ENCODE measurements at places on chromosomes 2 and 18.

GRCh38 chr2:205188239-205189138, 493.8 kb upstream of the NRP2 start:
- no peak for DNase-seq

- no peak for DNase-seq
These were observed 209.6 kb downstream of the STK39 start for GRCh38 chr2:168037778-168038177.

DNA sequence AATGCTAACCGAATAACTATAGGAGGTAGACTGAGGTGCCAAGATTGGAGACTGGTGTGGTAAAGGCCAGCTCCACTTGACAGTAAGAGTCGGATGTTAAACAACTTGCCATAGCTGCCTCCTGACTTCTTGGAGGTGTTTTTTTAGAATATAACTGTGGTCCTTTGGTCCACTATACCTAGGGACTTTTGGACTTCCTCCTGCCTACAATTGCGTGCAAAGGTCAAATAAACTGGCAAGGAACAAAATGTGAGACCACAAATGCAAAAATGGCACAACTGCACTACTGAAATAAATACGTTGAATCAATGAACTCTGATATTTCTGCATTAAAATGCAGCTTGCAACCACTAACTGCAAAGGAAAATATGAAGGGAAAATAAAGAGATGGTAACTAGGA, 338.6 kb downstream of the NRXN1 start:
- no peak for DNase-seq

- peak; percentile 87 for DNase-seq
These were observed 10.1 kb downstream of the CYP26B1 start for GRCh38 chr2:72137498-72138010.

- DNase-seq, result no peak
These were observed 430.0 kb upstream of the VWC2L start for GRCh38 chr2:213980883-213981282.

- DNase-seq, result no peak
These were observed 99.8 kb downstream of the METTL4 start for GRCh38 chr18:2471523-2471922.

DNA sequence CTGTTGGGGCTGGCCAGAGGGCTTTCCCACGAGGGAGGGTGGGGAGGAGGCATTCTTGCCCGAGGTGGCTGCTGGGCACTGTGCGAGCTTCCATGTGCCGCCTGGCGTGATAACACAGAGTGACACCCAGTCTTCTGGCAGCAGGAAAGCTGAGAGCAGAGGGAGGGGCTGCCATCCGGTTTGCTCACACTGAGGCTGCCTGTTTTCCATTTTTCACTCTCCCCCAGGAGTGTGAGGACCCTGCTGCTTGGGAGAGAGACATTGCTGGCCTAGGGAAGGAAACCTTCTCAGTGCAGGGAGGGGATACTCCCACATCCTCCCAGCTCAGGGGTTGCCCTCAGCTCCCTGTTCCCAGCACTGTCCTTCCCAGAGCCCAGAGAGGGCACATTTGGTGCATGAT, 73.1 kb downstream of the INHBB start:
- no peak for DNase-seq

DNA sequence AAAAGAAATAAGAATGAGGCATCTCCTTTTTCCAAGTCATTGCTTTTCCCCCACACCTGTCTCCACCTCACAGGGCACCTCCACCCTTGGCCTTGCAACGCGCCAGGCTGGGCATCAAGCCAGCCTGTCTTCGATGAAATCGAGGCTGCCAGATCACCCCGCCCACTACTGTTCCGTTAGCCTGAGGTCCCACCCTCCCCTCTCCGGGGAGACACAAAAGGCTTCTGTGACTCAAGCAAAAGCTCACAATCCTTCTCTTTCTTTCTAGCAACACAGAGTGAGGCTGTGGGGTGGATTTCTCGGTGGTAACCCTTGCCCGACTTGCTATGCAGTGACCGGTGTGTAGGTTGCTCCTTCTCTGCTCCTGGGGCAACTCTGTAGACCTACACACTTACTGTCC, 9.9 kb downstream of the TNP1 start:
- DNase-seq, result no peak

- no peak for DNase-seq
These were observed 106.3 kb downstream of the EPHA4 start for GRCh38 chr2:221465776-221466175.

GRCh38 chr2:27909901-27910300, 19.4 kb downstream of the BABAM2 start:
- DNase-seq, result no peak

DNA sequence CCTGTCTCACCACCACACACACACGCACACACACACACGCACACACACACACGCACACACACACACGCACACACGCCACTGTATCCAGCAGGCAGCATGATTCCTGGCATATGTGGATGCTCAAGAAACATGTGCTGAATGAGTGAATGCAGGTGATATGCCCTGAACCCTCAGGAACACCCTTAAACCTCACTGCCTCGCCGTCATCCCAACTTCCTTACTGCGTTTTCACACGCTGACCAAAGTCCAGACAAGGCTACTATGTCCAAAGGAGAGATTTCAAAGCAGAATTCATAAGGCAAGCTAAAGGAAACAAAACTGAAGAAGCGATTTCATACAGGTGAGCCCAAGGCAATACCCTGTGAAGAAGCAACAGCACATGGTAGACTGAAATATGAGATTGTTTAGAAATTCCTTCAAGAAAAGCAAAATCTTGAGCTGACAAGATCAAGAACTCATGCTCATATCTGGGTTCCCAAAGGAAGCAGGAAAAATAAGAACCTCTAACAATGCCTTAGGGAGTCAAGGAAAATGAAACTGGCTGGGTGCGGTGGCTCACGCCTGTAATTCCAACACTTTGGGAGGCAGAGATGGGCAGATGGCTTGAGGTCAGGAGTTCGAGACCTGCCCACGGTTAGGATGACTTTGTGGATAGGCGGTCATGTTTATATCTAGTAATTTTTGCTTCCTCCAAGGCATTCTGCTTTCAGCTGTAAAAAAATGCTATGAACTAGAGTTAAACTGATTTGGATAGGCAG, 69.1 kb downstream of the TNFRSF11A start:
- DNase-seq, result no peak

- DNase-seq, result no peak
These were observed 16.2 kb downstream of the PDE11A start for GRCh38 chr2:178056345-178056744.

DNA sequence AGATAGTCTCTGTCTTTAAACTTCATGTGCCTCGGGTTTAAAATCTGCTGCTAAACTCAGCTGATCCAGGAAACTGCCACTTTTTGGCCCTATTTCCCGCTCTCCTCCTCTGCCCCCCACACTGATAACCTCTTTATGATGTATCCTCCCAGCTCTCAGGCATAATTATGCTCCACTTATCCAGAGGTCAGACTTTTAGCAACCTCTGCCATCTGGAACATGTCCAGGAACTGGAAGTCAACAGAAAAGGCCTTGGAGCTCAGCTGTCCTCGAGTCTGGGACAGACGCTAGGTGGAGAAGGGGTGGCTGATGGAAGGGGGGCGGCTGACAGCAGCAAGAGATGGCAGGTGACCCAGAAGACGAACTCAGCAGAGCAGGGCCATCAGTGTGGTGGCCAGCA, 41.2 kb downstream of the ASAP2 start:
- DNase-seq, result no peak

DNA sequence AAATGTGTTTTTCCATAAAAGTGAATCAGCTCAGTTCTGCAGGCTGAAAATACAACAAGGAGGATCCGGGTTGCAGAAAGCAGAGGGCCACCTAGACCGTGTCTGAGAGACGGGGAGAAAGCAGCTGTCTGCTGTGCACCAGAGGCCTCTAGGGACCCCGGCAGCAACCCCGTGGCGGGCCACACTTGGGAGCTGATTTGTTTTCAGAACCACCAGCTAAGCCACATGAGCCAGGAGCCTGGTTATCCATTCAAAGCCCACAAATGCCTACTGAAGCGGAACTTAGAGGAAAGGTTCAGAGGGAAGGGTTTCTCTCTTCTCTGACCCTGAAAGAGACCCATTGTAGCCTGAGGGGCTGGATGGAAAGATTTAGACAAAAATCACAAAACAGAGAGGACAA, 28.4 kb upstream of the ID2 start:
- DNase-seq, result no peak

DNA sequence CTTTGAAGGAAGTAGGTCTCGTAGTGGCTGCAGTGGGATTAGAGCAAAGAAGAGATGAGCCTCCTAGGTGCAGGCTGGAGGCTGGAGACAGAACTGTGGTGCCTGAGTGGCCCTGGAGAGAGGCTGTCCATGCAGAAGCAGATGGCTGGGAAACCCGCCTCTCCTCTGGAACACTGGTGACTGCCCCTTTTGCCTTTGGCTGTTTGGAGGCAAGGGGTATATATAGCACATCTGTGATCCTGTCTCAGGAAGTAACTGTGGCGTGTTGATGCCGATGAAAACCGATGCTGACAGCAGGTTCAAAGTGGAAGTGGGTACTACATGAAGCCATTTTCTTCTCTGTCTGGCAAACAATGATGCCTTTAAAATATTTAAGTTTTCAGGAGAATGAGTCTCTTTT, 43.5 kb downstream of the SLC9A2 start:
- DNase-seq, result no peak

GRCh38 chr2:29240601-29241000, 125.4 kb downstream of the CLIP4 start:
- no peak for DNase-seq

DNA sequence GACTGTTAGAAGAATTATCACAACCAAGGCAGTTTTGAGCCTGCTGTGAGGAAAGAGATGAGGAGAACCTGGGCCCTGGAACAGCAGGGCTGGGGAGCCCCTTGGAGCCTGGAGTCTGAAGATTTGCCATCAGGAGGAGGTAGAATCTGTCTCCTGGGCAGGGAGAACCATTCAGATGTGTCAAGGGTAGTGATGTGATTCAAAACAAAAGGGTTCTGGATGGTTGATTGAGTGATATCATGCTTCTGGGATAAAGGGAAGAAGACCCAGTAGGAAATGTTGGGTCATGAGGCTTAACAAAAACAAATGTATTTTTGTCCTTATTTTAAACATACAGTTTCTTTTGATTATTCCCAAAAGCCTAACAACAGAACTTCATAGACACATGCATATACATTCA, 28.6 kb downstream of the RNF144A start:
- no peak for DNase-seq

DNA sequence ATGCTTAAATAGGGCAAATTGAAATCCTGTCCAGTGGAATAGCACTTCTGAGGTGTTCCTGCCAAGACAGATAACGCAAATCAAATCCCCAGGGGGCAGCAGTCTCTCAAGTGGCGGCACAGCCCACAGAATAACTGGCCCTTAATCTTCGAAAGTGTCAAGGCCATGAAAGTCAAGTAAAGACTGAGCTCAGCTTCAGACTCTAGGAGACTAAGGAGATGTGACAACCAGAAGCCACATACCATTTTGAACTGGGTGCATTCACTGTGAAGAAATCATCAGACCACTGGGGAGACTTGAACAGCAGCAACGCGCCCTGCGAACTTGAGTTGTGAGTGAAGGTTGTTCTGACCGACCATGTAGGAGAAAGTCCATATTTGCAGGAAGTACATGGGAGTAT, 66.0 kb upstream of the ASAP2 start:
- DNase-seq, result no peak

GRCh38 chr18:79317703-79318102, 78.0 kb upstream of the NFATC1 start:
- no peak for DNase-seq

DNA sequence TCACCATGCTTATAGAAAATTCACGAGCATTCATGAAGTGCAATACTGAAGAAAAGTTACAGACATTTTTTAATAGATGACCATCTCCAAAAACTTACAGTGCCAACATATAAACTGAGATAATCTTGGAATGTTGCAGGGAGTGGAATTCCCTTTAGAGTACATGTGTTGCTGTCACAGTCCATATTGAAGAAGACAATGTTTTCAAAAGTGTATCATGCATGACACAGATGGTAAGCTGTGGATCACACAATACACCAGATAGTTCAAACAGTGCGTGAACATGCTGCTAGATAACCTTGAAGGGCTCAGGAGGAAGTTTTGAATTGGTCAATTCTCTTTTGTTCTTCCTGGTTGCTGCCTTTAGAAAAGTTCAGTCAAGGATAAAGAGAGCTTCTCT, 1644.3 kb upstream of the NXPH2 start:
- no peak for DNase-seq

GRCh38 chr2:98346311-98347236, at the start of gene CNGA3:
Gene CNGA3 (plus strand): TSS chr2:98346456. CDS start chr2:98369976, 23,520 bp downstream.
- no peak for DNase-seq

DNA sequence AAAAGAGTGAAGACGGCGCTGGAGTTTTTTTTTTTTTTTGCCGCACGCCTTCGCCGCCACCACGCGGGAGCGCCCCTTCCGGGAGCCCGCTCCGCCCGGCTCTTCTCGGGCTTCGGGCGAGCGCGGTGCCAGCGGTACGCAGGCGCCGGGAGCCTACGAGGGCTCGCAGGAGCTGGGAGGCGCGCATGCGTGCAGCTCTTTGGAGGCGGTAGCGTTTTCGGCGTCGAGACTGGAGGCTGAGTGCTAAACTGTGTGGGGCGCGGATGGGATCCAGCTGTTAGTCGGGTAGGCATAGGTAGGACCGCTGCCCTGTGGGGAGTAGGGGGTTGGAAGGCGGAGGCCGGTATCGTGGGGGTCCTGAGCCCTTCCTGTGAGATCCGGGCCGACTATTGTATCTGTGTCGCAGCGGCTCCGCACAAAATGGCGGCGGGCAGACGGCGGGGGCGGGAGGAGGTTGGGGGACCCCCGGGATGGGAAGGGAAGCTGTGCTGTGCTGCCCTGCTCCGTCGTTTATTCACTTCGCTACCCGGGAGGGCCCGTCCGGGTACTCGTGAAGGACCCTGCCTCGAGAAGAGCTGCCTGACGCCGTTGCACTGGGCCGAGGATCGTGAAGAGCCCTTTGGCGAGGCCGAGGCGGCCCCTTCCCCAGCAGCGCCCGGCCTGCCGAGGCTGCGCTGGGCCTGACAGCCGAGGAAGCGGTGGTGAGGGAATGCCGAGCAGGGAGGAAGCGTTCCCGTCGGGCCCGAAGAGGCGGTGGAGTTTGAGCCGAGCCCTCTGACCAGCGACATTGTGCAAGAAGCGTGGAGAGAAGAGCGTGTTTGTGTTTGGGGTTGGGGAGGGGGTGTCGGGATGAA, at the start of gene ZNF638:
Gene ZNF638, plus strand, starts transcription at position 202 of the 854 bp plus-strand sequence. CDS start 17,173 bp downstream, outside the sequence.
- DNase-seq, result peak; percentile 87

DNA sequence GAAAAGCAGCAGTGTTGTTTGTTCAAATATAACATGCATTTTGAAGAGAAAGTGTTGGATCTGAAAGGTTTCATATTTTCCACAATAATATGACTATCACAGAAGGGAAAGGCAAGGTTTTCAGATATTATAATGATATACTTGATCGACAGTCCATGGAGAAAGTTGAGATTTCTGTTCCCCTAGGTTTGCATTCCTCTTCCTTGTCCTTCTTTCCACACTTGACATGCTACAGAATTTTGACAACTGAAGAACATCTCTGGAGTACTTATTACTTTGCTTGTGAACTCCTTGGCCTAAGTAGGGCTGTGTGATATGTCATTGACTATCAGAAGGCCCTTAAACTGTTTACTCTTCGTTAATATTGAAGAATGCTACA, 46.5 kb downstream of the TMEFF2 start:
- DNase-seq, result no peak

GRCh38 chr2:174761837-174762236, 2.4 kb downstream of the CHRNA1 start:
- DNase-seq, result no peak
